Activated CD8-positive, alpha-beta memory T cell treated with anti-CD3 and anti-CD28 coated beads, Interleukin-2, amount 50 U/mL, for 48 hours (primary cell): ENCODE measurements at places on chromosomes 1 and 21.

- DNase-seq = no peak
Observed at GRCh38 chr1:166069390-166069789, 97.4 kb downstream of the FAM78B start.

DNA sequence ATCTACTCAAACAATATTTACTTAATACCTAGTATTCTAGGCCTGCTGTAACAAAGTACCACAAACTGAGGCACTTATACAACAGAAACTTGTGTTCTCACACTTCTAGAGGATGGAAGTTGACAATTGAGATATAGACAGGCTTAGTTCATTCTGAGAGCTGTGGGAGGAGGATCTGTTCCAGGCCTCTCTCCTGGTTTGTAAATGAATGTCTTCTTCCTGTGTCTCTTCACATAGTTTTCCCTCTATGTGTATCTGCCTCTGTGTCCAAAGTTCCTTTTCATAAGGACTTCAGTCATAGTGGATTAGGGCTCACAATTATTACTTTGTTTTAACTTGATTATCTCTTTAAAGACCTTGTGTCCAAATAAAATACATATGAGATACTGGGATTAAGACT is 251.1 kb downstream of the COL11A1 start:
- no peak for DNase-seq

DNA sequence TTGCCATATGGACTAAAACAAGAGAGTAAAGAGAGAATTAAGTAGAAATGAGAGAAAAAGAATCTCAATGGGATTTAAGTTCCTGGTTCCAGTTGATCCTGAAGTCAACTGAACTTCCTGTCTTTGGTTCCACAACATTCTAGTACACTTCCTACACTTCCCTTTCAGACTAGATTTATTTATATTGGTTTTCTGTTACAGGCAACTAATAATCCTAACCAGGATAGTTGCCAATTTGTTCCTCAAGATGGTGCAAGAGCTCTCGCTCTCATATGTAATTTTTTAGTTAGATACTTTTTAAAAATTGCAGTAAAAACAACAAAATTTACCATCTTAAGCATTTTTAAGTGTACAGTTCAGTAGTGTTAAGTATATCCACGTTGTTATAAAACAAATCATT is 28.8 kb upstream of the TRIM45 start:
- no peak for DNase-seq

- no peak for DNase-seq
Observed at GRCh38 chr1:200181861-200182260, 154.4 kb downstream of the NR5A2 start.

DNA sequence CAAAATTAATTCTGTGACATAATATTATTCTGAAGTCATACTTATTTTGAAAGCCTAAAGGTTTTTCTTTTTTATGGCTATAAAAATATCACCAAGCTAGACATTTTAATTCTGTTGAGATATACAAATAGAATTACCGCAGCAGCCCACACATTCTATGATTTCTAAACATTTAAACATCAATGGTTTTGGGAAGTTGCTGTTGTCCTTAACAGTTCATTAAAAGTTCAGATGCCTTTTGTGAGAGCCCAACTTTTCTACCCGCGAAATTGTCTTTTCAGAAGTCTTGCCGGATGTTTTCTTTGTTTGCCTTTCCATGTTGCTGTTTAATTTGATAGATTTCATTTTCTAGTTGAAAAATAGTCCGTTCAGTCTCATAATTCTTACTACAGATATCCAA is 40.5 kb downstream of the CDC14A start:
- DNase-seq = no peak

GRCh38 chr1:156963621-156964020 is 43.2 kb downstream of the LRRC71 start:
- DNase-seq = no peak

GRCh38 chr21:42257091-42257765 is 38.3 kb downstream of the ABCG1 start:
- DNase-seq = no peak

DNA sequence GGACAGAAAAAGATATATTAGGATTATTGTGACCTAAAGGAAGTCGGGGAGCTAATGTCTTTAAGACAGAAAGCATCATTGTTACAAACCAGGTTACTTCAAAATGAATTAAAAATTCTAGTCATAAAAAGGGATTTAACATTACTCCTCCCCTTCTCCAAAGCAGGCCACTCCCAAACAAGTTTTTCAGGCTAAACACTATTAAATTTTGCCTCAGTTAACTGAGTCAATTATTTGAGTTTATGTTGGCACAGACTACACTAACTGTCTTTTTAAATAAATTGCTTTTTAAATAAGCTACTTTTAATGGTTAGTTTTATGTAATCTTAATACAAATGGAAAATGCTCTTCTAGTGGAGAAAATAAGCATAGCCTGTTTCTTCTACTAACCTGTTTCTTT is 395.0 kb upstream of the DUSP10 start:
- DNase-seq = no peak

DNA sequence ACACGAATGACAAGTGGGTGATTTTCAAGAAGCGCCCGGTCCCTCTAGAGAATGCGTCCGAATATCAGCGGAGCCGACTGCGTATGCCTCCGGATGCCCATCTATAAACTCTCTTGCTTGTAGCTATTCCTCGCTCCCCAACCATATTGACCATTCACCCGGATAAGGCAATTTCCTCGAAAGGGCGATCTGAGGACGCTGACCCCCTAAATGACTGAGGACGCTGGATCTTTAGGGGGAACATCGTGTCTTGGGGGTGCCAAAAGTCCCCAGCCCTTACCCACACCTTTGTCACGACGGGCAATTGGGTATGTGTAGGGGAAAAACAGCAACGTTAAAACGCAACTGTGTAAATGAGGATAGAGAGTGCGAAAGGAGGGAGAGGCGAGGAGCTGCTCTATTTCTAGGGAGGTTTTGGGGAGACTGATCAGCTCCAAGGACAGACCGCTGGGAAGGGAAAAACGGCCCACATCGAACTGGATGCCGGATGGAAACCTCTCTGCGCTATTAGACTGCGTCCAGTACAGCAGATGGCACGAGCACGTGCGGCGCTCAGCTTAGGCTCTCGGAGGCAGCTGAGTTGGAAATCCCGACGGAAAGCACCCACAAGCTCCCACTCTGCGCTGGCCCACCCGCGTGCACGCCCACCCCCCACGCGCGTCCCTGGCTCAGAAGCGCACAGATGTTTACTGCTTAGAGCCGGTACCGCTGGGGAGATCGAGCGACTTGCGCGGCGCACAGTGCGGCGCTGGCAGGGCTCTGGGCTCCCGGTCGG is 2.9 kb upstream of the PRRX1 start:
- no peak for DNase-seq

DNA sequence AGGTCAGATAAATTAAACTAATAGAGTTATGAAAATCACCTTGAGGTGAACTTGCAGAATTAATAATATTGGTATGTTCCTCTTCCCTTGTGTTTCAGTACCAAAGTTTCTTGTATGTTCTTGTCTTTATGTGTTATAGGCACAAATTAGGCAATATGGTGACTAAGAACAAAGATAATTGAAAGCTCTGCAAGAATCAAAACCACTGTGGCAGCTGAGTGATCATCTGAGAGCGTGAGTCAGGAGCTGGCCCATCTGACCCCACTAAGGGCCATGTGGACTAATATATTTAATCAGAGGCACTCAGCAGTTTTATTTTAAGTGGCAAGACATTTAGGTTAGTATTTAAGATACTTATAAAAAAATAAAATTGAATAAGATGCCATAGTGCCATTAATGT is 12.8 kb upstream of the CASQ2 start:
- DNase-seq = no peak
